ENCODE measurements at places on chromosomes 6 and 20.

DNA sequence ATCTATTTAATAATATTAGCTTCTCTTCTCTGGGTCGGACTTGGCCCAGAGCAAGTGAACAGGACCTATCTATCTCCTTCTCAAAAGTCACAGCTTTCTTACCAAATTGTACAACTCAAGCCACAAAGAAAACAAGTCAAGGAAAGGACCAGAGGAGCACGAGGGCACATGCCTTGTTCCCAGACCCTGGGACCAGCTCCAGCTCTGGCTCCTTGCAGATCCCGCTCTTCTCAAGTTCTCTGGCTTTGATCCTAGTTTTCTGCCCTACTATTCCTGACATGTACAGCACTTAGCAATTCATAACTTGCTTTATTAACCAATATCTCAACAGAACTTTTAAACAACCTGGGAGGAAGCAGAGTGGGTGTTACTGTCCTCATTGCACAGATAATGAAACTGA is 185.9 kb downstream of the ESR1 start:
- DNase-seq = no peak

DNA sequence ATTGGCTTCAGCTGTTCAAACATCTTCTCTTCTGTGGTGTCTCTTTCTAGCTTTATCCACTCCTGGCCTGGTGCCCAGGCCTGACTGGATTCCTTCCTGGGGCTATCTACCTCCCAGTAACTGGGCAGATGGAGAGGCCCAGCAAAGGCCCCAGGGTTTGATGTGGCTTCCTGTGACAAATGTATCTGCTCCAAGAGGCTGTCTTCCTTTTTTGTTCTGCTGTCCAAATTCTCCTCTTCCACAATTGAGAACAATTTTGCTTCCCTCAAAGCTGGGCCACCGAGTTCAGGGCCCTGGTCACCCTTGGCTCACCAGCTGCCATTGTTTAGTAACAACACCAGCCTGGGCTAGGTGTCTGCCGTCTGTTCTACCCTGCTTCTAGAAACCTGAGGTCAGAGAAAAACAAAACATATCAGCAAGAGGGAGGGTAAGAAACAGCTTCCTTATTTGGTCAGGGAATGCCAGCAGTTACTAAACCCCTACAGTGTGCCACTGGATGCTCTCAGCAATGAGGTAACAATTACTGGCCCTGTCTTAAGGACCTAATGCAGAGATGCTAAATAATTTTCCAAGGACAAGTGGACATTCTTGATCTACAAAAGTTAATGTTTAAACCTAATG is 3.9 kb downstream of the ZFP57 start:
- no peak for DNase-seq

- no peak for DNase-seq
Measured at GRCh38 chr6:43268782-43269272, 25.5 kb downstream of the TTBK1 start.

GRCh38 chr6:152298848-152299735 is 338.1 kb downstream of the SYNE1 start:
- no peak for DNase-seq

DNA sequence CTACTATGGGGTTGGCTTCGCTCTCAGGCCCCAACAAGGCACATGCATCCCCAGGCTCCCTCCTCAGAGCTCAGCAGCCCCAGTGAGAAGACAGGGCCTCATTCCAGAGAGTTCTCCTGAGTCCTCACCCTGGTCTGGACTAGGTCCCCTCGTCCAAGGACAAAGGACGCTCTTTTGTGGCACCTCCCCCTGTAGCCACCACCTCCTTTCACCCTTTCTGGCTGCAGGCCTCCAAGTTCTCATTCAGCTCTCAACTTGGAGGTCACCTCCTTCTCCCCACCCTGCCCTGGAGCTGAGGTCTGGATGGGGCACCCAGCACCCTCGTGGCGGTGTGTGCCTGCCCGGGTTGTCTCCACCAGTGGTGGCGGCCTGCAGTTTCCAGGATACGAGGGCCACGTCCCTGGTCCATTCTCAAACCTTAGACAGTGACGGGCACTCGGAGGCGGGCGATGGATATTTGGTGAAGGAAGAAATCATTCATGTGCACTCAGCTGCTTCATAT is 2.5 kb downstream of the UNC93A start:
- DNase-seq = no peak

- DNase-seq = no peak
Measured at GRCh38 chr20:34701405-34702085, 2.6 kb upstream of the TP53INP2 start.

GRCh38 chr6:119483908-119484307 is 134.3 kb upstream of the MAN1A1 start:
- DNase-seq = no peak

- DNase-seq = no peak
Measured at GRCh38 chr6:168034537-168034936, 37.1 kb downstream of the KIF25 start.

GRCh38 chr6:79863566-79863965 is 83.8 kb downstream of the ELOVL4 start:
- DNase-seq = no peak

GRCh38 chr6:21101694-21102093 is 491.9 kb upstream of the SOX4 start:
- no peak for DNase-seq

- DNase-seq = no peak
Measured at GRCh38 chr6:36786055-36786675, 53.1 kb downstream of the CPNE5 start.

- DNase-seq = no peak
Measured at GRCh38 chr20:51084593-51085377, 61.9 kb upstream of the KCNG1 start.

GRCh38 chr20:1897965-1898464 is 2.8 kb downstream of the SIRPA start:
- DNase-seq = no peak

DNA sequence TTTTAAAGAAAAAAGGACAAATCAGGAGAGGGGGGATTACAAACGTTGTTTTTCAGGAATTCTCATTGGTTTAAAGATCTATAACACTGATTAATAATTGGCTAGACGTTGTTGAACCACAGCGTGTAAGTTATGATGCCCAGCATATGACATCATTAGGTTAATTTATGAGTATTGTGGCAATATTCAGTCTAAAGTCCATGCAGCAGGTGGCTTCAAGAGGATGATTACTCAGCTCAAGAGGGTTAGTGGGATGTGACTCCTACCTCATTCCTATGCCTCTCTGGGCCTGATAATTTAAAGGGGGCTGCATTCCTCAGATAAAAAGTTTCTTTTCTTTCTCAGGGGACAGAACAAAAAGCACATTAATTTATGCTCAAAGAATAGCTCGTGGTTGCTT is 1309.0 kb downstream of the EPHA7 start:
- DNase-seq = no peak

GRCh38 chr6:41801380-41801779 is 13.9 kb downstream of the TOMM6 start:
- DNase-seq = no peak

DNA sequence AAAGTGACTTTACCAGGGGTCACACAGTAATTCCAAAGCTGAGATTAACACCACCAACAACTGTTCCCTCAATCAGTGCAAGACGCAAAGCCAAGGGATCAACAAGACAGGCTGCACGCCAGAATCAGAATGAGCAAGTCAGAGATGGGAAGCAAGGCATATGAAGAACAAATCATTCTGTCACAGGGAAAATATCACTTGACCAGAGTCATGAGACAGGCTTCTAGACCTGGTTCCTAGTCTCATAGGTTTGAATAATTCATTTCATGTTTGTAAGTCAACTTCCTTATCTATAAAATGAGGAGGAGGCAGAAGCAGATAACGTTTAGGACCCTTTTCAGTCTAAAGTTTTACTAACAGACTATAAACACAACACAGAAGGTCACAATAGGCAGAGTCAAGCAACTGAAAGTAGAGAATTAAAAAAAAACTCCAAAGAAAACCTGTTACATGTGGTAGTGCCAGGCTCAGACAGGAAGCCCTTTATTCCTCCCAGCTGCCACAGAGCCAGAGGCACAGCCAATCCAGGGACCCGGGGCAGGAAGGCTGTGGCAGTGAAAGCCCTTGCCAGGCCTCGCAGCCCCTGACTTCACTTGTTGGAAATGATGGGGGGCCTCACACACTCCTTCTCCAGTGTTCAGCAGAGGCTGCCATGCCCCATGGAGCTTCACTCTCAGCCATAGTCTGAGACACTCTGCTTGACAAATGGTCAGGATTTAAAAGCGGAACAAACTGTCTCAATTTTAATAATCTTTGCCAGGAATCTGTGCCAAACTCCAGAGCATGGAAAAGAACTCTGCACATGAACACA is 29.2 kb upstream of the DST start:
- no peak for DNase-seq

- no peak for DNase-seq
Measured at GRCh38 chr6:101826678-101827077, 433.2 kb downstream of the GRIK2 start.

GRCh38 chr6:44704240-44705150 is 317.0 kb downstream of the CDC5L start:
- DNase-seq = no peak

GRCh38 chr20:50242863-50243609 is 52.4 kb downstream of the CEBPB start:
- no peak for DNase-seq

DNA sequence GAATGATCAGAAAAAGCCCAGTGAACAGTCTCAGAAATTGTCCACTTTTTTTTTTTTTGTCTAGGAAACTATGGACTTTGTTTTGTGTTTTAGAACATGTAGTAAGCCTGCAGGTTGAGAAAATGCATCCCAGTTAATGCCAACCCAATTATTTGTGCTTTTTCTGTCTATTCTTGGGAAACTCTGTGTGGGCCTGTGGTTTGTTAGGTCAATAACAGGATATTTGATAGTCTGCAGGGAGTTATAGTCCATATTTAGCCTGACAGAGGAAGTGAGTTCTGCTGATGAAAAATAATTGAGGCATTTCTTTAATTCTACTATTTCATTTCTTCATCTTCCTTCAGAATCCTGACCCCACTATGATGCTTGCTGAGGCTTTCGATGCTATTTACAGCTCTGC is 154.0 kb upstream of the LAMP5 start:
- no peak for DNase-seq

DNA sequence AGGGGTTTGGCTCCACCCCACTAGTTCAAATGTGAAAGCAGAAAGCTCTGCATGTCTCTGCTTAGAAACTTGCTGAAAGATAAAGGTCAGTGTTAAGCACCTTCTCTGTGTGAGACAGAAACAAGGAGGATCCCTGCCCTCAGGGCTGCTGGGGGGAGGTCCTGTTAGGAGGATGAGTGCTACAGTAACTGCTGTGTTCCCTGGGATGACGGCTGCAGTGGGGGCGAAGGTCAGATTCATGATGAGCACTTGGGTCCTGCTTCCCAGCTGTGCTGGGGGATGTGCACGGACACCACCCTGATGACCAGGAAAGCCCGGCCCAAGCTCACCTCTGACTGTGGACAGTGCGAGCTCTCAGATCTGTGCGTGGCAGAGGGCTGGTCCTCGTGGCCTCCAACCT is 252.6 kb downstream of the DLL1 start:
- DNase-seq = no peak

DNA sequence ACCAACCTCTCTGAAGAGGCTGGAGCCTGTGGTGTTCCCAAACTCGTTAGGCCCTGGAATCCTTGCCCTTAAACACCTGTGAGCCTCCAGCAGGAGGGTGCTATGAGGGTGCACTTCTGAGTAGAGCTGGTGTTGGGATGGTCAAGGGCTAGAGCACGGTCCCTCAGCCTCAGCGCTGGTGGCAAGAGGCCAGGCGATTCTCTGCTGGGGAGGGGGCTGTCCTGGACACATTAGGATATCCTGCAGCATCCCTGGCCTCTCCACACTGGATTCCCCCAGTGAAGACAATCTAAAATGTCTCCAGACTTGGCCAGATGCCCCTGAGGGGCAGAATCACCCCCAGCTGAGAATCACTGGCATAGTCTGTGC is 157.8 kb downstream of the SYCP2 start:
- no peak for DNase-seq

DNA sequence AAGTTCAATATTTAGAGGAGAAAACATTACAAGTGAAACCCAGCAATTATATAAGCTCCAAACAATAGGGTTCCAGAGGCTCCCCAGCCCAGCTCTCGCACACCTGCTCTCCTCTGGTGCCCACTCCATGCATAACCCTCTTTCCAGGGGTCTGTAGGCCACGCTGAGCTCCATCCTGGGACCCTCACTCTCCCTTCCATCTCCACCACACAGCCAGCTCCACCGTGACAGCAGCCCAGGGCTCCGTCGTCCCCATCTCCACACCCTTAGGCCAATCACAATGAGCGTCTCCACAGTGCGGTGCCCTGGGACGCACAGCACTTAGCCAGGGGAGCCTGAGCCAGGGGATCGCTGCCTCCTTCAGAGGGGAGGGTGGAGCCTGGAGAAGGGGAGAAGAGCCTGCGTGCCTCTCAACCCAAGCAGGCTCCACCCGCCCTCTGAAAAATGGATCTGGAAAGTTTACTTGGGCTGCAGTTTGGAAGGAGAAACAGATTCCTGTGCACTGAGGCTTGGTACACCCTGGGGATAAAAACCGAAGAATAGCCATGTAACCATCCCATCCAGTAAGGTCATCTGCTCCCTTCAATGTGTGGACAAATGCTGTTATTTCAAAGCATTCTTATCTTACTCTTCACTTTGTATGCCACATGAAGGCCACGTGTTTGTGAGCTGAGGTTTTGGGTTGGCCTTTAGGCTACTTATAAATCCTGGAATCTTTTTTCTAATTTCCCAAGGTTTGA is 72.4 kb upstream of the GGTLC1 start:
- no peak for DNase-seq

DNA sequence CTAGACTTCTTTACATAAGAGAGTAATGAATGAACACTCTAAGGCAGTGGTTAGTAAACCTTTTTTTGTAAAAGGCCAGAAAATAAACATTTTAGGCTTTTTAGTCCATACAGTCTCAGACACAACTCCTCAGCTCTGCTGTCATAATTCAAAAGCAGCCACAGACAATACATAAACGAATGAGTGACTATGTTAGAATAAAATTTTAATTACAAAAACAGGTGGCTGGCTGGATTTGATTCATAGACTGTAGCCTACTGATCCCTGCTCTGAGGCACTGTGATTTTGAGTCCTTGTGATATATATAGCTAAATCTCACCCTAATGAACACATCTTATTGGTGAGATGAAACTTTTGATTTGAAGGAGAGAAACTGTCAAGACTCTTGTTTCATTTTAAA is 155.1 kb downstream of the AIG1 start:
- no peak for DNase-seq

DNA sequence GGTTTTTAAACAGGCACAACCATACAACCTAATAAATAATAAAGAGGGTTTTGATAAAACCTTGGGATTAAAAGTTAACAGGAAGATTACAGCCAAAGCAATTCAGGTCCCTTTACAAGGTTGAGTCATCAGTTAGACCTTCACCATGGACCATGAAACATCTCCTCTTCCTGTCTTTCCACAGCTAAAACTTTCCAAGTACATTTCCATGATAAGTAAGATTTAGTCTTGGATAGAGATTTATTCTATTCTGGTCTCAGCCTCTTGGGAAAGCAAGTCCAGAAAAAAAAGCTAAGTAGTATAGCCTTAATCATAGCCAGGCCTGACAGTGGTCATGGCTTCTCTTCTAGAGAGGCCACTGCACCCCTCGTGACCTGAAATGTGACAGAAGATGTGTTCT is 2.9 kb upstream of the PRSS35 start:
- no peak for DNase-seq
